Hippocampal formation (tissue), 2 donors: ENCODE measurements at places on chromosomes 7 and 10.

GRCh38 chr10:35017608-35018007, 72.5 kb downstream of the CUL2 start:
- no peak for DNase-seq

DNA sequence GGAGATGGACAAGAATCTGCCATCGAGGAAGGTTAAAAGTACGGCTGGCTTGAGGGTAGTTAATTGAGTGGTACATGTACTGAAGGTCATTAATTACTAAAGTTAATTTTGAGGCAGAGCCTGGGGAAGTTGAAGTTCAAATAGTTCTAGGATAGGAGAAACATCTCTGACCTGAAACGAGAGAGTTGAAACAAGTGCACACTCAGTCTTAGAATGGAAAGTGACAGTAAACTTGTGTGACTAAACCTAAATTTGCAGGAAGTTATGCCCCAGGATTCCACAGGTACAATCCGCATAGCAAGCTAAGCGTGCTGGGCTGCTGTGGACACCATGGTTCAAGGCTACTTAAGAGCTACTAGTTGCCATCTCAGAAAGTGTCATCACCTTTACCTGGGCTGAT, 209.9 kb downstream of the CHCHD3 start:
- DNase-seq: no peak

DNA sequence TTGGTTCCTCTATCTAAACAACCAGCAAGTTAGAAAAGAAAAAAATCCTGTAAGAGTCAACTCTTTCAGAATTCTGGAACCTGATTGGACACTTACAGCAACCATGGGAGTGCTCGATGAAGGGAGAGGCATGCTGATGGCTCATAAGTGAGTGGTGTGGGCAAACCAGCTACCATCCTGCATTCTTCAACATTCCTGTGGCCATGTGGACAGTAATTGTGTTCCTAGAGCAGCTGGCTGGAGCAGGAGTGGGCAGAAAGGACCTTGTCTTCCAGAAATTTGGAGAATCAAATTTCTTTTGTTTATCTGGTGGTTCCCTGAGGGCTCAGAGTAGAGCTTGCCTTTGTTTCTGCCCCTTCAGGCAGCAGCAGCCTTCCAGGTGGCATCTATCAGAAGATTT, 22.5 kb upstream of the MYL7 start:
- no peak for DNase-seq

- no peak for DNase-seq
Observed at GRCh38 chr10:34522546-34522945, 292.6 kb downstream of the PARD3 start.

GRCh38 chr10:36094096-36094495, 452.0 kb upstream of the FZD8 start:
- DNase-seq: no peak

- no peak for DNase-seq
Observed at GRCh38 chr7:158274404-158274811, 313.2 kb downstream of the PTPRN2 start.

GRCh38 chr7:33452805-33453502, 323.6 kb downstream of the BBS9 start:
- DNase-seq: no peak

- no peak for DNase-seq
Observed at GRCh38 chr10:19577807-19578206, 238.4 kb upstream of the PLXDC2 start.

DNA sequence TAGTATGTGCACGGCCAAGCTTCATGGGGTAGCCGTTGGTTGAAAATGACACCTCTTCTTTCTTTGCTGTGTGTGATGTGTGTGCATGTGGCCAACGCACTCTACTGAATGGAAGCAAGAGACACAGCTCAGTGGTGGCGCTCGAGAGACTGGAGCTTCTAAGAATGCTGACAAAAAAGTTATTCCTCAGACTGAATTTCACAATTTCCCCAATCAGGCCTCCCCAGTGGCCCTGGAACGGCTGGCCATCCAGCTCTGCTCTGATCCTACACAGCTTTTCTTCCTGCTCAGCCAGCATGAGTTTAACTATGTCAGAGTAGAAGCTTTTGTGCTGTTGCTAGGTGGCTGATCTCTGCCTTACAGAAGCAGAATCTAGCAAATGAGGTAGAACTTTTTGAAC, 186.7 kb upstream of the PLXDC2 start:
- peak; percentile 55 for DNase-seq

- DNase-seq: no peak
Observed at GRCh38 chr10:132470410-132471124, 67.0 kb upstream of the INPP5A start.

DNA sequence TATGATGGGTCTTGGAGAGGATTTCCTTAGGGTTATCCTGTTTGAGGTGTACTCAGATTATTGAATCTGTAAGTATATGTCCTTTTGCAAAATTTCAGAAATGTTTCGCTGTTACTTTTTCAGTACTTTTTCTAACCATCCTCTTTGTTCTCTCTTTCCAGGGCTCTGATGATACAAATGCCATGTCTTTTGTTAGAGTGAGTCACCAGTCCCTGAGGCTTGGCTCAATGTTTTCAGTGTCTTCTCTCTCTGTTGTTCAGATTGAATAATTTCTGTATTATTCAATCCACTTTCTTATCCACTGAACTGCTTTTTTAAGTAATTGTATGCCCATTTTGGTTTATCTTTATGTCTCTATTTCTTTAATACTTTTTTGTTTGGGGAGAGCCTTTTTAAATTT, 449.4 kb downstream of the TNS3 start:
- no peak for DNase-seq
